Stimulated activated CD8-positive, alpha-beta memory T cell treated with anti-CD3 and anti-CD28 coated beads, Interleukin-15, amount 100 ng/mL, for 4 hours (primary cell): ENCODE measurements at places on chromosomes 4 and X.

DNA sequence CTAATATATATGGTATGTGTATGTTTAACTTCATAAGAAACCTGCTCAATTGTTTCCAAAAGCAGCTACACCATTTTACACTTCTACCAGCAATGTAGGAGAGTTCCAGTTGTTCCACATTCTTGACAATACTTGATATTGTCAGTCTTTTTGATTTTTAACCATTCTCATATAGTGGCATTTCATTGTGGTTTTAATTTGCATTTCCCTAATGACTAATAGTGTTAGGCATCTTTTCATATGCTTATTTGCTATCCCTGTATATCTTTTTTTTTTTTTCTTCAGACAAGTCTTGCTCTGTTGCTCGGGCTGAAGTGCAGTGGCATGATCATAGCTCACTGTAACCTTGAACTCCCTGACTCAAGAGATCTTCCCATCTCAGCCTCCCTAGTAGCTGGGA is 58.2 kb upstream of the TRIM2 start:
- no peak for DNase-seq

GRCh38 chr4:82450966-82451755 is 20.8 kb downstream of the ENOPH1 start:
- no peak for DNase-seq

DNA sequence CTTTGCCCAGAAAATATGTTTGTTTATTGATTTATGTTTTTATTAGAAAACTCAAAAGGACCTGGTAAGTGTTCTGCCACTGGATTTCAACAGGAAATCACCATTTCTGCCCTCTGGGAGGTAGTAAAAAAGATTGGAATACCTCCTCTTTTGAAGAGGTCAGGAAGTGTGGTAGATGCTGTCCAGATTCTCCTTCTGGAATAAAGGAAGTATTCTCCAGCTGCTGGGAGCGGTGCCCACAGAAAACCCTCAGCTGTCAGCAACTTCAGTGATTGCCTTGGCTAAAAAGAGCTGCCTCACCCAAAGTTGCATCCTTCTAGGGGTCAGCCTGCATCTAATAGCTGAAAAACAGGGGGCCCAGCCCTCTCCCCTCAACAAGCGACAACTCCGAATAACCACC is 13.8 kb upstream of the ZNF674 start:
- DNase-seq = no peak

- DNase-seq = no peak
These were observed 1.1 kb downstream of the LIN54 start for GRCh38 chr4:83009529-83009928.

DNA sequence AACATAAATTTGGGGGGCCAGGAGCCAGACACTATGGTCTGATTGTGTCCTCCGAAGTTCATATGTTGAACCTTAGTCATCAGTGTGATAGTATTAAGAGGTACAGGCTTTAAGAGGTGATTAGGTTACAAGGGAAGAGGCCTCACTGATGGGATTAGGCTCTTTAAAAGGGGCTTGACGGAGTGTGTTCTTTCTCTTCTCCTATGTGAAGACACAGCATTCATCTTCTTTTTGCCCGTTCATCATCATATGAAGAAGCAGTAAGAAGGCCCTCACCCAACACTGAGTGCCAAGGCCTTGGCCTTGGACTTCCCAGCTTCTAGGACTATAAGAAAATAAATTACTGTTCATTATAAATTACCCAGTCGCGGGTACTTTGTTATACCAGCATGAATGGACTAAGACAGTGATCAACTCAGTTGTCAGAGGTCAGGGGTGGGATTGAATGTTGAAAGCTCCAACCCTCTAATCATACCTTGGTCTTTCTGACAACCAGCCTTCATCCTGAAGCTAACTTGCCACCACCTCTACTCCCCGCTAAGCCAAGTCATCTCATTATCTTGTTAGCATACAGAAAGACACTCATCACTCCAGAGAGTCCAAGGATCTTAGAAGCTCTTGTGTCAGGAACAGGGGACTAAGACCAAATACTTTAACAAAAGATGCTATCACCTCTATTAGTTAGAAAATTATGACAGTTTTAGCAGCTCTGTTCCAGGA is 543.4 kb upstream of the DIPK2B start:
- no peak for DNase-seq

DNA sequence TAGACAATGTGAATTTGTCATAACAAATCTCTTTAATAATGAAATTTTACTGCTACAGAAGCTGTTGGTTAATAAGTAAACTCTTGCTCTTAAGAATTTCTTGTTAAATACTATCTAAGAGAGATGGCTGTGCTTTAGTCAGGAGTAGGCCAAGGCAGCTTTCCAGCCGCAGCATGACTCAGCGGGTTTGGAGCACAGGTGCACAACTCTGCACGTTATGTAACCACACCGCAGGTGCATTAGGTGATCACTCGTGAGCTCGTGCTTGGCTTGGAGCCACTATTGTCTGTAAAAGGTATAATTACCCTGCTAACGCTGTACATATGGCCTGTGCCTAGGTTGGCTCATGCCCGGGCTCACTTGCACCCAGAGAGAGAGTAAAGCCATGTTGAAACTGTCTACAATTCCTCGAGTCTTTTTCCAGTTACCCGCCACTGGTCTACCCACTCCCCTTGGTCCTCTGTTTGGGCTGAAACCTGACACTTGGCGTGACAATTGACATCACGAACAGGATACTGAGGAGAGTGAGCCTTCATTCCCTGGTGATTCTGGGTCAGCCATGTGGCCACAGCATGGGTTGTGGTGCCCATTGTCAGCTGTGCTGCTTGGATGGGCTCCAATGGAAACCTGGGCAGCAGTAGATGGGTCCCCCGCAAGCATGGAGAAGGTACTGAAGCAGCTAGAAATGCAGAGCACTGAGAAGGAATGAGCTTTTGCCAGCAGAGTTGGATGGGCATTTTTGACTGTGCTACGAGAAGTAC is 18.4 kb upstream of the ANAPC4 start:
- no peak for DNase-seq

- DNase-seq = no peak
These were observed 487.0 kb downstream of the PDHA2 start for GRCh38 chr4:96326846-96327245.

- DNase-seq = no peak
These were observed 34.3 kb upstream of the ANTXR2 start for GRCh38 chr4:80107374-80107773.

GRCh38 chr4:56690393-56690792 is 9.3 kb upstream of the HOPX start:
- no peak for DNase-seq

DNA sequence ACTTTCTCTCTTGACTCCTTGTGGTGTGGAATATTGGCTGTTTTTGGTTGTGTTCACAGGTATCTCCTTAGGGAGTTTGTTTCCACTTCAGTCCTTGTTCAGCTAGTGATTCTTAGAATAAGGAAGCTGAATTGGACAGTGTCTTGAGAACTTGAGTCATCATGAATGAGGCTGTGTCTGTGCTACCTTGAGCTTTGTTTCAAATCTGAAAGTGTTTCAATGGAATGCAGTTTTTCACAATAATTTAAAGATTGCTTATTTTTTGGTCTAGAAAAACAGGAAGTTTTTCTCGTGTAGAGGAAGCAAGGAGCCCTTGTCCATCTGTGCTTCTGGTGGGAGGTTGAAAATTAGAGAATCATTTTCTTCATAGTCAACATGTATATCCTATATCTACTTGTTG is 76.5 kb downstream of the ZNF518B start:
- DNase-seq = no peak

GRCh38 chrX:38249965-38250364 is 29.3 kb upstream of the SRPX start:
- no peak for DNase-seq

DNA sequence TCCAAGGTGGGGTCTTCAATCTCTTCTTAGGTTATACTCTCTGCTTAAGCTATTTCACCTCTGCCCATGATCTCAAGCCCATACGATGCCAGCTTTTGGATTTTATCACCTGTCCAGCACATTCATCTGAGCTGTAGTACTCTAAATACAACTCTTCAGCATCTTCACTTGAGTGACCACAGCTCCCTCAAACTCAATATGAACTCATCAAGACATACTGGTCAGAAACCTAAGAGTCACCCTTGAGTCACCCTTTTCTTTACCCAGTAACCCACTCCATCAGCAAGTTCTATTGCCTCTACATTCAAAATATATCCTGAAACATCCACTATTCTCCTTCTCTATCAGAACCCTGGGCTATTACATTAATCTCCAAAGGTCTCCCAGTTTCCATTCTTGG is 69.4 kb downstream of the DCHS2 start:
- DNase-seq = no peak

DNA sequence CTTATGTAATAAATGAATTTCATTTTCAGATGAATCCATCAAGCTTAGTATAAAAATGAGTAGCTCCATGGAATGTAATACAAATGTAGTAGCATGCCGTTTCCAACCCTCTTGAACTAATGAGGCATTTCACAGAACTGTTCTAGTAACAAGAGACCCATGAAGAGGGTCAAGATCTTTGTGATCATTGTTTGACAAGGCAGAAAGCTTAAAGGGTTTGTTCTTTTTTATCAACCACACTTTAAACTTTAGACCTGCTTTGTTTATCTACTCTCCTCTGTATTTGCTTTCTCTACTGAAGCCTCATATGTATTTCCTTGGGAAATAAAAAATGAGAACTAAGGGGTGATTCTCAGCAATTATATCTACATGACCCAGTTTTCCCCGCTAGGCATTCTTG is 513.9 kb downstream of the ARAP2 start:
- no peak for DNase-seq

DNA sequence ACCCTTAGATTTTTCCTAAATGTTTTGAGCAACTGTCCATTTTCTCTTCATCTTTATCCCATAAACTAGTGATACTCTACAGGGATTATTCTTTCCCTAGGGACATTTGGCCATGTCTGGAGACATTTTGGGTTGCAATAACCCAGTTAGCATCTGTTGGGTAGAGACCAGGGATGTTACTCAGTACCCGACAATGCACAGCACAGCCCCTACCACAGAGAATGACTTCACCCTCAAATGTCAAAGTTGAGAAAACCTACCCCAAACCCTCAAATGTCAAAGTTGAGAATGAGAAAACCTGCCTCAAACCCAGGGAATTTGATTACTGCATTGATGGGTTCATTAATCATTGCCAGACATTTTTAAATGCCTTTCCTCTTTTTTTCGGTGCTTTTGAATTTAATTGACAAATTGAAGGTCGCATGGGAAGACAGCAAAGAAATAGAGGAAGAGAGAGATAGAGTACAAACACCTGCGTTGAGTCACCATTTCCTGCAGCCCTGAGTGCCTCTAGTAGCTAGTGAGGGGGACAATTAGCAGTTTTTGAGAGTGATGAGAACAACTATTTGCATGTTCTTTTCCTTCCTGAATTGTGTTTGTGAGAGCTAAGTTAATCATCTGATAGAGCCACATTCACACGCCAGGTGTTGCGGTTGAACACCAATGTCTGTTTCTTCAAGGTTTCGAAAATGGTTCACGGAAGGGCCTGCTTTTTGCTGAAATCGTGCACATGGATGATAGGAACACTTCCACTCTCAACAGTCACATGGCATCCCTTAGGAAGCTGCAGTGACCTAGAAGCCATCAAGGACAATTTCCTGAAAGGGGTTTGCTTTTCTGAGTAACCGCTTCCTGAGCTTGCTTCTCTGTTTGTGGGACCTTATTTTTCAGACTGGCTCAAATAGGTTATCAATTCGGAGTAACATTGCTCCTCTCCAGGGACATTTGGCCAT is 203.9 kb upstream of the VCX3A start:
- DNase-seq = no peak

DNA sequence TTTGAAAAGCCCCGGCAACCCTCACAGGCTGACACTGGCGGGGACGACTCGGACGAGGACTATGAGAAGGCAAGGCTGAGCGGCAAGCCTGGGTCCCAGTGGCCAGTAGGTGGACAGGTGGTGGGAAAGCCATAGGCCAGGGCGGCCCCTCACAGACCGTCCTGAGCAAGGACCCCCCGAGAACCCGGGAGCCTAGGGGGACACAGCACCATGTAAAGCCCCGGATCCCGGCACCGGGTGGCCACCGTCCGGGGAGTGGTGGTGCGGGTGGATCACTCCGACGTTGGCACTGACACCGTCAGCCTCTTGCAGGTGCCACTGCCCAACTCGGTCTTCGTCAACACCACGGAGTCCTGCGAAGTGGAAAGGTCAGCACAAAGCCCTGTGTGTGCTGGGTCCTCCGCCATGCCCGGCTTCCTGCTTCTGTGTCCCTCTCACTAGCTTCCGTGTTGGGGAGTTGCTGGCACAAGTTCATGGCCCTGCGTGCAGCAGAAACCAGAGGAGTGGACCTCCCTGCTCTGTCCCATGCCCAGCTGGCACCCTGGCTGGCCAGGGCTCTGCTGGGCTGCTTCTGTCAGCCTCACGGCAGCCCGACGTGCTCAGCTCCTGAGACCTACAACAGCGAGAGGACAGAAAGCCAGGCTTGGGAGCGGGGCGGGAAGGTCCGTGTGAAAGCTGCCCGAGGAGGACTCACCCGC is 11.9 kb upstream of the ADD1 start:
- DNase-seq = no peak
